PC-3 (cell line): ENCODE measurements at places on chromosomes 12 and 14. TPM values are rescaled to one million over a fixed set of nuclear protein-coding genes. Genes with fewer than 3 reads are reported as not detected.
A peak's percentile ranks its signal among the peaks of the same experiment; 100 is the strongest.

- no peak for DNase-seq
Observed at GRCh38 chr14:69333791-69334337, 64.2 kb downstream of the ERH start.

DNA sequence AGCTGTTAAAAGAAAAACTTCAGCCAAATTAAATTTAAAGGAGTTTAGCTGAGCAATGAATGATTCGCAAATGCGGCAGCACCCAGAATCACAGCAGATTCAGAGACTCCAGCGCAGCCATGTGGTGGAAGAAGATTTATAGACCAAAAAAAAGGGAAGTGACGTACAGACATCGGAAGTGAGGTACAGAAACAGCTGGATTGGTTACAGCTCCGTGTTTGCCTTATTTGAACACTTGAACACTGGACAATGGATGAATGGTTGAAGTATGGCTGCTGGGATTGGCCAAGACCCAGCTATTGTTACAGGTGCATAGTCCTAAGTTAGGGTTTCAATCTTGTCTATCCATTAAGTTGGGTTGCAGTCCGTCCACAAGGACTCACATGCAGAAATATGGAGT lies 42.6 kb downstream of the GALNT8 start:
- no peak for DNase-seq

GRCh38 chr14:93332853-93333630 lies at the start of gene BTBD7:
TSS of gene BTBD7 (minus strand) at chr14:93333036. CDS start at chr14:93296051, 36,985 bp downstream.
- peak; percentile 97 for DNase-seq

DNA sequence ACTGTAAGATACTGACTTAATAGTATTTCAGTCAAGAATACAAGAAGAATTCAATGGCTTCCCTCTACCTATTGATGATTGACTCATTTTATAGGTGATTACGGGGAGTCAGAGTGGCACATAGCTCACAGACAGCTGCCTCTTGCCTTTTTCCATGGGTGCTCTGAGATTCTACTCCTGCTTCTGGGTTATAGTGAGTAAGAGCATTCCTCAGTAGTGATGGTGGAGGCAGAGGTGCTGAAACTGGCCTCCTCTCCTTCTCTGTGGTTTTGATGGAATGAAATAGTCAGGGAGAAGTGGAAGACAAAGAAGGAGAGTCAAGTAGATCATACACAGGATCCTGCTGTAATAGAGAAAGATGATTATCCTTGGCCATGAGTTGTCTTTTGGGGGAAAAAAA lies 438.2 kb upstream of the FAR2 start:
- peak; percentile 98 for DNase-seq

GRCh38 chr12:105995961-105996431 lies 142.8 kb downstream of the NUAK1 start:
- no peak for DNase-seq

DNA sequence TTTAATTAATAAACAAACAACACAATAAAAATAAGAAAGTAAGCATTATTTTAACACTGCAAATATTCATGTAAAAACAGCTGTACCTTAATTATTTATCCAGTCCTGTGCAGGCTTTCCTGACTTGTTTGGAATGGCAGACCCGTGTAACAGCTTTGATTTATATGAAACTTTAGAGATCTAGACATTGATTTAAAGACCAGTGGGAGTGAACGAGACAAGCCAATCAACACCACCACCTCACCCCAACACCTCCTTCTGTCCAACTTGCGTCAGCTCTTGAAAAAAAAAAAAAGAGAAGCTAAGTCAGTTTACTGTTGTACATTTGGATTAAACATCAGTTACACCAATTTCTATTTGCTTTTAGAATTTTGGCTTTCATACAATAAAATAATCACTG lies 22.3 kb downstream of the SLC38A4 start:
- DNase-seq = no peak

OAS2 gene
- 5.8 and 10.5 TPM in 2 replicates for total RNA-seq
